Activated T-helper 1 cell treated with anti-CD3 and anti-CD28 coated beads, Interleukin-2, amount 50 U/mL, for 16 hours (primary cell): ENCODE measurements at places on chromosomes 16 and 17.

DNA sequence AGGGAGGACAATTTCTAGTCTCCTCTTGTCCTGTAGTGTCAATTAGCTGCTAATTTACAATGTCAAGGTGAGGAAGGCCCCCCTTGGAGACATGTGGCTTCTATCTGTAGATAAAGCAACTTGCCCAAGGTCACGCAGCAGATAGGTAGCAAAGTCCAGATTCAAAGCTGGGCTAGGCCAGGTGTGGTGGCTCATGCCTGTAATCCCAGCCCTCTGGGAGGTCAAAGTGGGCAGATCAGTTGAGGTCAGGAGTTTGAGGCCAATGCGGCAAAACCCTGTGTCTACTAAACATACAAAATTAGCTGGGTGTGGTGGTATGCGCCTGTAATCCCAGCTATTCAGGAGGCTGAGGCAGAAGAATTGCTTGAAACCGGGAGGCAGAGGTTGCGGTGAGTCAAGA, 11.1 kb downstream of the TRPV3 start:
- DNase-seq = no peak

DNA sequence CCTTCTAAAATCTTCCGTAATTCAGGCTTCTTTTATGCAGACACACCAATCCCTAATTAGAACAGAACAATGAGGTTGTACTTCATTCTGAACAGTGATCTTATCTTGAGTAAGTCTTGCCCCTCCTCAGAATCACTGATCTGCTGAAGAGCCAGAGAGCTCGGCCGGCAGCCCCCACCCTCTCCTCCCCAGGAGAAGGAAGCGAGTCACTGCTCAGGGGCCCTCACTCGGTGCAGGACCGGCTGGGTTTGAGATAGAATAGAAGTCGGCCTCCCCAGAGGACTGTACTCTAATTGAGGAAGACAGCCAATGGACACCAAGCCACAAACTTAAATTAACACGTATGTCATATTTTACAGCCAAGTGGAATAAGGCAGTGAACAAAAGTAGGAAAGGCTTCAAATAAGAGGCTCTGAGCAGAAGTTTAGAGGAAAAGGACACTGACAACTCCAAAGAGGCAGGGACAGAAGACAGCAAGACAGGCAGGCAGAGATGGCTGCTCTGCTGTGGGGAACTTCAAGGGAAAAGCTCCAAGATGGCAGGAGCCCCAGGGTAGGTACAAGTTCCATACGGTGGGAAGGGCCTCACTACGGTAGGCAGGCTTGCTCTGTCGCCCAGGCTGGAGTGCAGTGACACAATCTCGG, 18.6 kb downstream of the CREBBP start:
- no peak for DNase-seq

DNA sequence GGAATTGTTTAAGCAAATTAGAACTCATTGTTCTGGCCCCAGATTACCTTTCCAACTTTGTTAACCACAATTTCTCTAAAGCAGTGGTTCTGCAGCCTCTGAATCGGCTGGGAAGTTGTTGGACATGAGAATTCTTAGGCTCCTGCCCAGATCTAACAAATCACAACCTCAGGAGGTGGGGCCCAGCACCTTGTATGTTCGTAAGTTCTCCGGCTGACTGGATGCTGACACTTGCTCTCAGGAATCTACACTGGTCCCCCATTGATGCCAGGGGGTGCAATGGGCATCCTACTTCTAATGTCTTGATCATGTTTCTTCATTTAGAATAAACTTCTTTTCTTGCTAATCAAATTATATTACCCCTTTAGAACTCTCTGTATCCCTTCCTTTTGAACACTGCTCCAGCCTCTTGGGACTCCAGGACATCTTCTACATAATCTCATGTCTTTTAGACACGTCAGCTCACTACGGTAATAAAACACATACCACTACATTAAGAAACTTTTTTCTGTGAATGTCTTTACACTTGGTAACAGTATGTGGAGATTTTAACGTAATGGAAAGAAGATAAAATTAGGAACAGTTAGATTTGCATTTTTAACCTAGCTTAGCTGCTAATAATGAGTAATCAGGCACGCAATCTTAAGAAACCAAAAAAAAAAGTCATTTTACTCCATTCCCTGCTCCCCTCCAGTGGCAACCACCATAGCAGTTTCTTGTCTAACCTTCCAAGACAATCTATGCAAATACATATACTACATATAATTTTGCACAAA, 143.2 kb downstream of the ITFG1 start:
- DNase-seq = no peak

DNA sequence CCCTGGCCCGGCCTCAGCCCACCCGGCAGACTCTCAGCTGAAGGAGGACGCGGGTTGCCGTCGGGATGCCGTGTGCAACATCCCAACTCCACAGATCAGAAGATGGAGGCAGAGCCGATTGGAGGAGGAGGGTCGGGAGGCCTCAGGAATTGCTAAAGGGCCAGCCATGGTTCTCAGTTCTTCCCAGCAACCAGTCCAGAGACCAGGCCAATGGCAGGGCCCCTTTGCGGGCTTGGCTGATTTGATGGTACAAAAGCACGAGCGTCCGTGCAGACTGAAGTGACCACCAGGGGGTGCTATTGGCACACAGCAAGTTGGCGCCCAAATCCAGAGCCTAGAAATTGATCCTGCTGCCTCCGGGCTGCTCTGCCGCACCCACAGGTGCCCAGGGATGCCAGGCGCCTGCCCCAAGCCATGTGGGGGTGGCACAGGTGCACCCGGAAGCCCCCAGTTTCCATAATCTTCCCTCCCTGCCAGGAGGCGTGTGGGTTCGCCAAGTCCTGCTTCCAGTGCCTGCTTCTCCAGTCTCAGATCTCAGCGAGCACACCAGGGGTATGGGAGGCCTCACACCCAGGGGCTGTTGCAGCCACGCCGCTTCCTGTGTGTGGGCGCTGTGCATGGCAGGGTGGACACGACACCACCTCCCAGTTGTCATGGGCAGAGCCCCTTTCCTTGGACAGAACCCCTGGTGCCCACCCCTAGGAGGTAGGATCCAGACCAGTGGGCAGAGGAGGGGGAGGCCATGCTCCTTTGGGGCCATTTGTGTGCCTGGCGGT, 7.1 kb upstream of the TEX19 start:
- peak; percentile 61 for DNase-seq

DNA sequence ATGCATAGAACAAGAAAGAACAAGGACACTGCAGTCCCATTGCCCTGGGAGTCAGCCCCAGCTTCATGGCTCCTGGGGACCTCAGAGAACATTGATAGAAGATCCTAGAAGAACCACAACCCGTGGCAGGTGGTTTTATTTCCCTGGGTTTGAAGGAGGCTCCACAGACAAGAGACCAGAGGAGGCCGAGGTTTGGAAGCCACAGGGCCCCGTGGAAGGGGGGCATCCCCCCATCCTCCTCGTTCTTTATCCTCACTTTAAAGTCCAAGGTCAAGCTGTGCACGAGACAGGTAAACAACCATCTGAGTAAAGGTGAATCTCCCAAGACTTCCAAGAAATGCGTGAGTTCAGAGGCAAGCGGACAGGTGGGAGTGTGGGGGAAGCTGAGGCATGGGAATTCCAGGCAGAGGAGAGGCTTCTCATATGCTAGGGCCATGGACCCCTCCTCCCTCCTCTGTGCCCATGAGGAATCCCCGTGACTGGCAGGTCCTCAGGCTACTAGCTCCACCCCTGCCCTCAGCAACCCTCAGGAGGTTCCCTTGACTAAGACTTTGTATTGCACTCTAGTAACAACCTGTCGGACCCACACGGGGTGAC, 849 bp upstream of the SULT1A1 start:
- DNase-seq = no peak

DNA sequence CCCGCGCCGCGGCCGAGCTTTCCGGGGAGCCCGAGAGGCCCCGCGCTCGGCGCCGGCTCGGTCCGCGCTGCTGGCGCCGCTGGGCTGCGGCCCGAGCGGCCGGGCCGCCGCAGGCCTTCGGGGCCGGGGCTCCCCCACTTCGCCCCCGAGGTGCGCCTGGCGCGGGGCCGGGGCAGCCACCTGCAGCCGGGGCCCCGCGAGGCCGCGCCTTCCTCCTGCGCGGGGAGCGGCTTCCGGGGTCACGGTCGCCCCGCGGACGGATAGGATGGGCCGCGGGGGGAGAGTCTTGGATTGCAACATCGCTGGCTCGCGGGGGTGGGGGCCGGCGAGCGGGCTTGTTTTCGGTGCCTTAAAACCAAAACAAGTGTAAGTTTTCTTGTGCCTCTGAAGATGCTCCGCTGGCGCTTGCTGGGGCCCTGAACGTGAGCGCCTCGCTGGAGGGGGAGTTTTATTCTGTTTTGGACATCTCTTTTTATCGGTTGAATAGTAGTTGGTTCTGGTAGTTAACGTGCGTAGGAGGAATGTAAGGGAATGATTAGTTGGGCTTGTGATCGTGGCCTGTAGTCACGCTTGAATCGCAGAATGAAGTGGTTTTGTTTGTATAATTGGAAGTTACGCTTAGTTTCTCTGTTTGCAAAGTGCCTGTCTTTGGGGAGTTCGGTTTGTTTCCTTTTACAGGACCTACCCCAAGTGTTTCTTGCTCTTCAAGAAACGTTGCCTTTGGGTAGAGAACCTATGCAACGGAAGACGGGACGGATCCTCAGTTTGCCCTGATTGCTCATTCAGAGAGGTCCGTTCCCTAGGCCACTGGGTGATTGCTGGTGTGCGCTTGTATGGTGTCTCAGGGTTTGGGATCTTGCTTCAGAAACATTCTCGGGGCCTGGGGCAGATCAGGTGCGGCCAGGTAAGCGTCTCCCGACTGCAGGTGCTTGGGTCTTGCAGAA, 724 bp downstream of the UBE2I start:
- peak; percentile 49 for DNase-seq

DNA sequence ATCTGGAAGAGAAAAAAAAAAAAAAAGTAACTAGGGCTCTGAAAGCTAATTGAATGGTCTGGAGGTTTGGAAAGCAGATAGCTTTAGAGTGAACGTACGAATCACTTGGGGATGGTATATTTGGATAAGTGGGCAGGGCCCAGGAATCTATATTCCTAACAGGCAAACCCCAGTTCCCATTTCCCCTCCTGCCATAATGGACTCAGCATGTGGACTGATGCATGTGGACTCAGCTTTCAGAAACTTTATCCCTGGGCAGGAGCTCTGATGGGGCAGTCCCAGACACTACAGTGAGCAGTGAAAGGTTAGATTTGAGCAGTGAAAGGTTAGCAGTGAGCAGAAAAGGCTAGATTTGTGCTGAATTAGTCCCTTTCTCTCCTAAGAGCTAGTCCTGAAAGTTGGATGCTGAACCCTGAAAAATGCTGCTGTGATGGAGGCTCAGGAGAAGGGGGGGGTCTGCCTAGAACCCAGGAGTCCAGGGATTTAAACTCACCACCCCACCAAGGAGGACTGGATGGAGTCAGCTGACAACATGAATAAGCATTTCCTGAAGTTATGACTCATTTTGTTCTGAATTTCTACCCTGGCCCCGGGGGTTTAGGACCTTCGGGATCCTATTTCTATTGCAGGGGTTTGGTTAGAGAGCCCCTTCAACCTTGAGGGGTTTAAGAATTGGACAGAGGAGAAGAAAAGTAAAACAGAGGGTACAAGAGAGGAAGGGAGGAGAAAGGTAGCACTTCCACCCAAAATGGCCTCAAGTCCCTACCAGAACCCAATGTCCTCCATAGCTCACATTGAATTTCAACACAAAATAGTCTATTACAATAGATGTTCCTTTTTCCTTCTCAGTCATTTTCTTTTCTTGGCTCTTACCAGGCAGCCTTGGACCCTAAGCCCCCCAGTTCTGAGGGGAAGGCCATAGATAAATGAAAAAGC, 10.3 kb upstream of the FZD2 start:
- DNase-seq = no peak

DNA sequence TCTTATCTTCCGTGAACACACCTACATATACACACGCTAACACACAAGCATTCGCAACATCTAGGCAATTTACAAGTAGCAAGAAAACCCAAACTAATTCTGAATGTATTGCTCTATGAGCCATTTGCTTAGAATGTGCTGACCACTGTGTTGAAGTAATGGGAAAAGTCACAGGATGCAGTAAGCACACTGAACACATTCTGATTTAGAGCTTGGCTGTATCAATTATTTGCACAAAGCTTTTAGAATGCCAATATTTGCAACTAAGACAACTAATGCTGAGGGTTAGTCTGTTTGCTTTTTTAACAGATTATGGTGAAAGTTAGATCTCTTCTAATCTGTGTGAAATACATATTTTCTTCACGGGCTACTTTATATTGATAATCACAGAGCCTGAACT, 179.8 kb upstream of the ELAC2 start:
- DNase-seq = no peak

GRCh38 chr16:78444-79150, 572 bp downstream of the MPG start:
- no peak for DNase-seq

GRCh38 chr17:2172999-2173398, 118.1 kb downstream of the HIC1 start:
- no peak for DNase-seq
